ENCODE measurements at places on chromosomes 1 and 21. TPM values are rescaled to one million over a fixed set of nuclear protein-coding genes. Genes with fewer than 3 reads are reported as not detected.

NT5C1A gene
- total RNA-seq, result 35.0 TPM

CGN gene
- total RNA-seq, result not detected

GRCh38 chr21:15333951-15334350 is 269.2 kb upstream of the NRIP1 start:
- H3K4me1 ChIP-seq, result no peaks in the 10 kb centered on the region
- H3K36me3 ChIP-seq, result no peaks in the 10 kb centered on the region
- H3K4me3 ChIP-seq, result no peak overlapping the region
- DNase-seq, result no peak
- no peak overlapping the region for H3K27ac ChIP-seq

DNA sequence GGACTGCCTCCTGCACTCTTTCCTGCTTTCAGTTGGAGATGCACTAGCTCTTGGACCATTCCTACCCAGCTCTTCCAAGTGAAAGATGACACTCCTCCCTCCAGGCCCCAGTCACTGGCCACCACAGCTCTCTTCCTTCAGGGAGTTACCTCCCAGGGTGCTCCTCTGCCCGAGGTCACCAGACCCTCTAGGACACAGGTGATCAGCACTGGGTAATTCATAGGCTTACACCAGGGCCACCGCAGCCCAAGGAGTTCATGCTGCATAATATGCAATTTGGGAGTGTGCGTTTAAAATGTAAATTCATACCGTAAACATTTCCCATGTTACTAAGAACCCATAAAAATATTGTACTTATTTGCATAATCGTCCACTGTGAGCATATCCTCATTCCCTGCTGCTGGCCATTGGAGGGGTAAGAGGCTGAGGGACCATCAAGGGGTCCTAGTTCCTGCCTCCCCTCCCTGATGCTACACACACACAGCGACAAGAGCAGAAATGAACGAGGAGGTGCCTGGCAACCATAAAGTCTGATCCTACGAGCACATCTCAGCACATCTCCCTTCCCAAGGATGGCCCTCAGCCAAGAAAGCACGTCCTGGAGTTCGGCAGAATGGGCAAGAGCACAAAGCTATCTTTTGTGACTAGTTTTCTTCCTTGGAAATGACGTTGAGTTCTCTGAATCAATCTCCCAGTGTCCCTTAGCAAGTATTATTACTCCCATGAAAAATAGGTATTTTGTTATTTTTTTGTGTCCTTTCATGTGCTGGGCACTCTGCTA is 222.9 kb upstream of the RAB4A start:
- peaks cover 3% of the 10 kb centered on the region for H3K27me3 ChIP-seq
- H3K4me3 ChIP-seq, result no peak overlapping the region
- H3K4me1 ChIP-seq, result no peaks in the 10 kb centered on the region
- DNase-seq, result no peak
- no peak overlapping the region for H3K27ac ChIP-seq

GRCh38 chr1:157403203-157403602 is 149.1 kb downstream of the FCRL5 start:
- no peak overlapping the region for H3K4me3 ChIP-seq
- no peaks in the 10 kb centered on the region for H3K36me3 ChIP-seq
- no peak for DNase-seq

HUNK gene
- 0.54 TPM for total RNA-seq

- H3K27me3 ChIP-seq, result no peaks in the 10 kb centered on the region
- DNase-seq, result no peak
- no peaks in the 10 kb centered on the region for H3K36me3 ChIP-seq
- H3K4me1 ChIP-seq, result peaks cover 32% of the 10 kb centered on the region
- no peak overlapping the region for H3K4me3 ChIP-seq
Observed at GRCh38 chr1:182146286-182146685, 84.8 kb upstream of the ZNF648 start.

DNA sequence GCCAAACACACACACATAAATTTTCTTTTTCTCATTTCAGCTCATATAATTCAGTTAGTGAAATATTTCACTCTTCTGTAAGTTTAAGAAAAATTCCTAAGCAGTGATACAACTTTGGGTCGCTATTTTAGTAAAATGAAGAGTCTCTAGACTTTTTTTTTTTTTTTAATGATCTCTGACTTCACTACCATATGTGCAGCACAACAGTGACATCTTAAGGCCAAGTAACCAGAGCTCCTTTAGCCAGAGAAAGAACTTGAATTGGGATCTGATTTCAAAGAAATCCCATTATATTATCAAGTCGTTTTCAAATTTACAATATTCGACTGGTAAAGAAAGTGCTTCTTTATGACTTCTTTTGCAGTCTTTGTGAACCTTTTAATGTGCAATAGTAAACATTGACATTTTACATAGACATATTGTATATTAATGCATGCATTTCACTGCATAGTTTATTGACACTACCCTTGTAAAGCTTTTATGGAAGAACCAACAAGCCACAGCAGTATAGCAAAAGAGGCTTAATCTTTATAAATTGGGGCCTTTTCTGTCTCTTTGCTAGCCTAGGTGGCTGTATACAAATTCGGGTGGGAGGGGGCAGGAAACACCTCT is 62.2 kb downstream of the LRRC40 start:
- peak overlapping the region; percentile 10 for H3K27ac ChIP-seq
- no peak overlapping the region for H3K4me3 ChIP-seq
- H3K27me3 ChIP-seq, result no peaks in the 10 kb centered on the region

DNA sequence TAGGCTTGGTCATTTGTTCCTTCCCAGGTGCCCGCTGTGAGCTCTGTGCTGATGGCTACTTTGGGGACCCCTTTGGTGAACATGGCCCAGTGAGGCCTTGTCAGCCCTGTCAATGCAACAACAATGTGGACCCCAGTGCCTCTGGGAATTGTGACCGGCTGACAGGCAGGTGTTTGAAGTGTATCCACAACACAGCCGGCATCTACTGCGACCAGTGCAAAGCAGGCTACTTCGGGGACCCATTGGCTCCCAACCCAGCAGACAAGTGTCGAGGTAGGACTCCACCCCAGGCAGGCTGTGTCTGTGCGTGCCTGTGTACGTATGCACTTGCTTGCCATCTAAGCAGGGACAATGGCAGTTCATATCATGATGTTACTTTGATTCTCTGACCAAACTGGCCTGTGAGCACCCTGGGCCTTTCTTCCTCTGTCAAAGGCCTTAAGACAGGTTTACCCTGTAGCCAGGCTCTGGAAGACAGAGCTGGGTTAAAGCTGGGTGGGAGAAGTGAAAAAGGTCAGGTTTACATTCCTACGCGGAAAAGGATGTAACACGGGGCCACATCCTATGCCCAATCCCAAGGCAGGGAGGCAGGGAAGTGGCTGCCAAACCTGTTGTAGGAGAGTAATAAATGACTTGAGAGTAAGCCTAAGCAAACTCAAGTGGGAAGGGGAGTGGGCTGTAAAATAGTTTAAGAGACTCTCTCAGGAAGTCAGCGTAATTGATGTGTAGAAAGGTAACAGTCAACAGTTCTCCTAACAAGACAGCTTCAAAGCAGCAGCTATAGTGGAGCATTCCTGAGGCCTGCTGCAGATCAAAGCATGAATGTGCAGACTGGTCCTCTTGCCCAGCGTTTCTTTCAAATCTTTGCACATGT is 42.5 kb downstream of the LAMC2 start:
- H3K36me3 ChIP-seq, result no peaks in the 10 kb centered on the region
- no peaks in the 10 kb centered on the region for H3K4me1 ChIP-seq
- H3K27me3 ChIP-seq, result no peaks in the 10 kb centered on the region
- H3K27ac ChIP-seq, result no peak overlapping the region
- no peak overlapping the region for H3K4me3 ChIP-seq
- DNase-seq, result no peak

GRCh38 chr21:15870819-15871218 is 141.0 kb downstream of the USP25 start:
- DNase-seq, result no peak
- no peaks in the 10 kb centered on the region for H3K4me1 ChIP-seq
- no peak overlapping the region for H3K4me3 ChIP-seq
- no peak overlapping the region for H3K27ac ChIP-seq

GRCh38 chr21:25632296-25632695 is 6.8 kb upstream of the JAM2 start:
- H3K4me3 ChIP-seq, result no peak overlapping the region
- no peaks in the 10 kb centered on the region for H3K4me1 ChIP-seq

All from psoas muscle (tissue), 8 donors.